T-cell (primary cell): ENCODE measurements at places on chromosomes 3 and 15.

- no peak for DNase-seq
These were observed 478.7 kb downstream of the RBMS3 start for GRCh38 chr3:29759411-29760225.

DNA sequence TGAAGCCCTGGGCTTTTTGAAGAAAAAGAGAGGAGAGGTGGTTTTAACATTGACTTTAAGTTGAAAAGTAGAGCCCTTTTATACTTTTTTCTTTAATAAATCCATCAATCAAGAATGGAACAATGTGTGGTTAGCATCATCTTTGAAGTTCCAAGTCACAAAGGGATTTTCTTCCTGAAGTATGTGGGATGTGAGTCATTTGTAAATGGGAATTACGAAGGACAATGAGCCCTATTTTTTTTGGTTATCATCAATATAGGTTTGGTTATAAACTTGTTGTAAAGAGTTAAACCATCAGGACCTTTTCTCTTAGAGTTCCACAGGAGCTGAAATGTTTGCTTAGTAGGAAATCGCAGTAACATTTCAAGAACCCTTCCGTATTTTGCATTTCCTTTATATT is 38.3 kb downstream of the PIK3CA start:
- no peak for DNase-seq

GRCh38 chr15:26635105-26635504 is 137.8 kb downstream of the GABRB3 start:
- no peak for DNase-seq

DNA sequence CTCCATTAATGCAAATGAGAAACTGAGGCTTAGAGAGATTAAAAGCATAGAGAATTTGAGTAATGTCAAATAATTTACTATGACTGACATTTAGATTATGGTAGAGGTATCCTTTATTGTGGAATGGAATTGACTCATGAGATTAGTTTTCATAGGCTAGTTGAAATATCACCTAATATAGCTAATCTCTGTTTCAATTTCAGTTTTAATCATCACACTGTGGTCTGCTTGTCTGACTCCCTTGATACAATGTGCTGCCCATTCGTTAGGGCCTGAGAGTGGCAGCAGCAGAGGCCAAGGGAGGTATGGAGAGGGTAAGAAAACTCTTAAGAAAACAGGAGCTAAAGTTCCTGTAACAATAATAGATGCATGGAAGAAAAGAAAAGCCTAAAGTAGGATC is 13.2 kb upstream of the ZBTB20 start:
- no peak for DNase-seq

DNA sequence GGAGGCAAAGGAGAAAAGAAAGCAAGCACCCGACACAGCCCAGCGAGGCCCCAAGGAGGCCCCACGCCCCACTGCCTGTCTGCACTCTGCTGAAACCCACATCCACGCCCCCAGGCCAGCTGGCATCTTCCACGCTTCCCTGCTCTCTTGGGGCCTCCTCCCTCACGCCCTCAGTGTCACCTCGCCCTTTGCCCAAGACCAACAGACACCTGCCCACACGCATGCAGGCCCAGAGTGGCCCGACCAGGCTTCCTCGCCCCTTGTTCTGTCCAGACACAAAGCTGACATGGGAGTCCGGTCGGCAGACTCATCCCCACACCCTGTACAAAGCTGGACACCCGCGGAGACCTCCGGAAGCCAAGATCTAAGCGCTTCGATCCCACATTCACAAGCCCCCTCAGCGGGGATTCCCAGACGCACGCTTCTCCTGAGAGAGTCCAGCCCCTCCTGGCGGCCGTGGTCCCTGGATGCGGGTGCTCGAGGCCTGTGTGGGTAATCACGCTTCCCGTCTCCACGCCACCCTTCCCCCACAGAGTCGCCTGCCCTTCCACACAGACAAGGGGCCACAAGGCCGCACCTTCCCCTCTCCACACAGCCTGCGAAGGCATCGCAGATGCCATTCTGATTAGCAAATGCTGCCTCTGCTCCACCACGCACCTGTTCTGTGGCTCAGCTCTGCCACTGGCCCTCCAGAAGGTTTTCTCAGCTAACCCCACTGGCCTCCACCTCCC is 176.6 kb downstream of the XXYLT1 start:
- DNase-seq = no peak

DNA sequence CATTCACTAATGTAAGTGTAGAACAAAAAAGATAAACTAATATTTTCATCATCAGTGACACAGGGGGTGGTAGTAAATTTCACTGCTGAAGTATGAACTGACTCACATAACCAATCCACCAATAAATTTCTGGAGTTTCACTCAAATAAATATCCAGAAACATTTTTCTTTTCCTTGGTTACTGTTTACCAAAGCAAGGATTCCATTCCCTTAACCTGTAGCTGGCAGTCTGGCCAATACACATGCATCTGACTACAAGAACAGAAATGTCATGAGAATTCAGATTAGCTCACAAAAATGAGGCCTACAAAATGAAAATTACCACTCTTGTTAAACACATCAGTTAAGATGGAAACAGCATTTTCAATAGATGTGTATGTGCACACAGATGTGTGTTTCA is 80.3 kb downstream of the STAG1 start:
- DNase-seq = no peak

GRCh38 chr15:92847841-92848240 is 52.3 kb upstream of the CHD2 start:
- no peak for DNase-seq

- no peak for DNase-seq
These were observed 37.6 kb upstream of the DUSP7 start for GRCh38 chr3:52093756-52094545.

DNA sequence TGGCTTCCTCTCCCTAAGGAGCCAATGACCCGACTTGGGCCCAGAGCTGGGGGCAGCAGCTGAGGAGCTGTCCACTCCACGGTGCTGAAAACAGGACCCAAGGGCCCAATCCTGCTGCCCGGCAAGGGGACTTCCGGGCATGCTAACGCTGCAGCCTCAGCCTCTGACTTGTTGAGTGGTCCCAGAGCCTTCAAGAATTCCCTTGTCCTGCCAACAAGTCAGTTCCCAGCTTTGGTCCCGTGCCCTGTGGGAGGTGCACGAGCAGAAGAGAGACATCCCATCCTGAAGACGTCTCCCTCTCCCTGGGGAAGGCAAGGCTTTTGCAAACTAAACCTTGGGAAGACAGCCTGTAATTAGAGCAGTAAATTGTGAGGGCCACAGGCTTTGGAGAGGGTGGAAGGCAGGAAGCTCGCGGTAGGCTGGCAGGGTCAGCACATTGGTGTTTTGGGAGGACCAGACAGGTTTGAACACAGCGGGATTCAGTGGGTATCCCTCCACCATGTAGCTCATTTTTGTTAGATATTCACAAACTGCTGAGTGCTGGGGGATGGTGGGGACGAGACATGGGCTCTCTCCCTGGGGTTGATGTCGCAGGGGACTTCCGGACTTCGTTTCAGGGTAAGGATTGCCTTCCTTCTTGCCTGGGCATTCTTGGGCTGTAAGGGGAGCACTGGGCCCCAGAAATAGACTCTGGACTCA is 29.8 kb upstream of the PRR23E start:
- DNase-seq = no peak

GRCh38 chr3:175240921-175241320 is 381.8 kb downstream of the NAALADL2 start:
- DNase-seq = no peak

DNA sequence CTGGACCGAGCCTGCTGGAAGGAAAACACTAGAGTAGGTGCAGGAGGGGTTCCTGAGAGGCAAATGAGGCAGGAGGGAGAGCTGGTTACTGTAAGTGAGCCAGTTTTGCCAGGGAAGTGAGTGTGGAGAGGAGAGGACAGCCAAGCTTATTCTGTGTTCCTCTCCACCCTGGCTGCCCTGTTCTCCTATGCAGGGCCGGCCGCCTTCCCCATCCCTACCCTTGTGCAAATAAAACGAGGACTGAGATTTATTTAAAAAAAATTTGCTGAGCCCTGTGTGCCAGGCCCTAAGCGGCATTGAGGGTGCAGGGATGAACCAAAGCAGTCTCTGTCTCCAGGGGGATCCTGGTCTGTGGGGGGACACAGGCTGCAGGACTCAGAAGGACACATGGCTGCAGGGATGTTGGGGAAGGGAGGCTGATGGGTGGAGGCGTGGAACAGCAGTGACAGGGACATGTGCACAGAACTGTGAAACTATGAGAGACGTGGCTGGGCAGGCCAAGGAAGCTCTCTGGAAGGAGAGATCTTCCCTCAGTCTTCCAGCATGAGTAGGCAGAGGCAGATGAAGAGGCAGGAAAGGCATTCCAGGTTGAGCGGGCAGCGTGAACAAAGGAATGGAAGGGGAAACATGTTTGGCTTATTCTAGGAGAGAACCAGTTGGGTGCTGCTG is 12.1 kb downstream of the CORO2B start:
- DNase-seq = no peak

- DNase-seq = no peak
These were observed 984 bp downstream of the RNU6-1 start for GRCh38 chr15:67838789-67839332.

DNA sequence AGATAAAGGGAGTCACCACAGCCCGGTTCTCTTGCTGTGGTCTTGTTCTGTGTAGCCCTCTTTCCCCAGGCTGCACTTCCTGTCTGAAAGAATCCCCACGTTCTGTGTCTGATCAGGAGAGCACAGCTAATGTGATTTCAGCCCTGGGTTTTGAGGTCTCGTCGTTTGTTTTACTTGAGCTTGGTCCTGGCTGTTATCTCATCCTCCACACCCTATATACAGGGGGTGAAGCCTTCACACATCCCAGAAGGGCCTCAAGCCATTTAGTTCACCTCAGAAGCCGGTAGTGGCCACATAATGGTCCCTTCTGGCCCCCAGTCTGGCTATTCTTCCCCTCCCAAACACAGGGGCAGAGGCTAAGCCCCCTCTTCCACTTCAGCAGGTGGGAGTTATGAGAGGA is 115.6 kb downstream of the PDE8A start:
- DNase-seq = no peak

DNA sequence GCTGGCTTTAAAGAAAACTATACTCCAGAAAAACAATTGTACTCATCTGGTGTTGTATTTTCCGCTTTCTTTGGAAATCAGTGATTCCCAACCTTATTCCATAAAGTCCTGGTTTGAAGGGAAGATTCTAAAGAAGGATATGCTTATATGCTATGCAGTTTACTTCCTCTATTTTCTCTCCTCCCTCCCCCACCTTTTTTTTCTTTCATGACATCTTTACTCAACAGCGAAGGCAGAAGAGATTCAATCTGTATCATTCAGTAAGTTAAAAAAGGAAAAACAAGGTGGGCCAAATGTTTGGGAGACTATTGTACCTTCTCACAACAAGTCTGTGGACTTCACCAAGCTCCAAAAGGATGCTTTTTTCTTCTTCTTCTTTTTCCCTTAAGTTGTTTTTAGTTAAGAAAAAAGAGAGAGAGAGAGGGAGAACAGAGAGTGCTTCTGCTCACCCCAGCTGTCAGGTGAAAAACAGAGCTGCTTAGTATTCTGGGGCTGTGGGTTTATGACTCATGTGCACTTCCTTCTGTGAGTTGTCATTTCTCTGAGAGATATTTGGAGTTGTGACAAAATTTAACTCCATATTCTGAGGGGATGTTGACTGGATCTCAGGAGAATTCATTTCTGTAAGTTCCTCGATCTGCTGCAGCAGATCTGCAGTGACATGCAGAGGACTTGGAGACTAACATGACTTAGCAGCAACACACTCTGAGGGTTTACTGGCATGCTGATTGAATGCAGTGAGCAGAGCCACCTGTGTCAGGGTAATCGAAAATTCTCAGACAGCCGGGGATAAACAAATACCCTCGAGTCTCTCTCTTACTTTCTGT is 70.7 kb downstream of the SSR3 start:
- DNase-seq = peak; percentile 54

GRCh38 chr3:171175741-171176234 is 149.3 kb upstream of the SLC2A2 start:
- DNase-seq = no peak

- DNase-seq = no peak
These were observed 45.9 kb downstream of the CHAC1 start for GRCh38 chr15:40999190-40999589.

DNA sequence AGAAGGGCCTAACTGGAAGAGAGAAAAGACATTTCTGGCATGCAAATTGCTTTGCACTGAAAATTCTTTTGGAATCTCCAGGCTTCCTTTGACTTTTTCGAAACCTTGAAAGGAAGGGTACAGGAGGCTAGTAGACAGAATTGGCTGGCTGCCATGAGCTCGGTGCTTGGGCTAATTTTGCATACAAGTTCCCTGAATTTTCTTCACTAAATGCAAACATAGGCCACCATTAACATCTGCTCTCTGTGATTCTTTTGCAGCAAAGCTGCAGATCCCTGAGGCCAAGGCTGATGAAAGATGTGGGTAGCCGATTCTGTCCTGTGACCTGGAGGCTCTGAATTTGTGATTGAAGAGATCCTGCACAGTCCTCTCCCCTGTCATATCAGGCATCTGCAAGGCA is 247.8 kb upstream of the MCTP2 start:
- no peak for DNase-seq

DNA sequence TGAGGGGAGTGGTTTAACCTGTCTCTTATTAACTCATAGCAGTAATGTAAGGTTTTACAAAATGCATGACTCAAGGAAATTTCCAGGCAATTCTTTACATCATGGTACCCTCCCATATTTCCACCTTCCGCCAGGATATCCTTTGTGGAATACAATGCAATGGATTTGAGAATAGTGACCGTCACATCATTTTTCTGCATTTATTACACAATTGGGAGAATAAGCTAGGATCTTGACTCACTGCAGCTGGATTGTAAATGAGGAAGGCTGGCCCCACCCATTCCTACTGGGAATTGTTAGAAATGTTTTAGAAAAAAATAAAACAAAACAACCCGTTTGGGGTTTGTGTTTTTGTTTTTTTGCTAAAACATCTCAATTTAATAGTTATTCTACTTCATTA is 97.4 kb downstream of the IMPG2 start:
- DNase-seq = no peak

GRCh38 chr3:124396339-124396950 is 333.8 kb upstream of the UMPS start:
- DNase-seq = no peak
